ENCODE measurements at places on chromosomes 16 and 17.

DNA sequence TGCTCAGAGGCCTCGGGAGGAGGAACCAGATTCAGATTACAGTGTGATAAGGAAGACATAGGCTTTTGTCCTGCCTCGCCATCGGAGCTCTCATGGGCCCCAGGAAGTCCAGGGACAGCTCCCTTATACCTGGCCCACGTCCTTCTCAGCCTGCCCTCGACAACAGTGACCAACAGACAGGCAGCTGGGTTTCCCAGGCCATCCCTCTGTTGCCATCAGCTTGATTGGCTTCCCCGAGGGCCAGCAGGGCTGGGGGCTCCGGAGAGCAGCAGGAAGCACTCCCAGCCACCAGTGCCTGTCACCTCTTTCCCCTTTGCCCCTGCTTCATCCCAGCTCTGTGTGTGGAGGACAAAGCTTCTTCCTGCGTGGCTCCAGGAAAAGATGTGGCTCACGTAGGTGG, 17.6 kb downstream of the CD300A start:
- DNase-seq = no peak

DNA sequence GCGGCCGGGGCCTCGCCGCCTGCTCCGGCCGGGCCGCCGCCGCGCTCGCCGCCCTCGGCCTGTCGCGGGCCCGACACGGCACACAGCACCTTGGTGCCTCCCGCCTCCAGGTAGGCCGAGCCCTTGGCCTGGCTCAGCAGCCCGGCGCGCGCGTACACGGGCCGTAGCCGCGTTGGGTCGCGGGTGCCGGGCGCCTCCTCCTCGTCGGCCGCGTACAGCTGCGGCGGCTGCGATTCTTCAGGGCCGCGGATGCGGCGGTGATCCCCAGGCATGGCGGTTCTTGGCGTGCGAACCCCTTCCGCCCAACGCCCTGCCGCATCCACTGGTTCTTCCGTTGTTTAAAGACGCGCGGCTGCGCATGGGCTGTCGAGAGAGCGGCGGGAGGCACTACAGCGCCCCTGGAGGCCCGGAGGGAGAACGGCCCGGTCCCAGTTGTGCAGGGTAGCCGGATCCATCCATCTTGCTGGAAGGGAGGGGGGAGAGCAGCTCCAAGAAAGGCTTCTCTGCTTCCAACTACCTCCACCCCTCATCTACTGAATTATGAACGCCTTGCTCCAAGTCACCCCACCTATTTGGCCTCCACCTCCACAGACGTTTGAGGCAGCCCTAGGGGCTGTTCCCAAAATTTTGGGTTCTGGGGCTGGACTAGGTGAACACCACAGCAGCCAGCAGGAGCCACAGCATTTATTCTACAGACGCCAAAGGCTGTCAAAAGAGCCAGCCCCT, at the start of gene EXOSC6:
TSS of gene EXOSC6 (minus strand) at position 312 of the 726 bp plus-strand sequence. CDS start at position 272, 40 bp downstream.
- peak; percentile 78 for DNase-seq

DNA sequence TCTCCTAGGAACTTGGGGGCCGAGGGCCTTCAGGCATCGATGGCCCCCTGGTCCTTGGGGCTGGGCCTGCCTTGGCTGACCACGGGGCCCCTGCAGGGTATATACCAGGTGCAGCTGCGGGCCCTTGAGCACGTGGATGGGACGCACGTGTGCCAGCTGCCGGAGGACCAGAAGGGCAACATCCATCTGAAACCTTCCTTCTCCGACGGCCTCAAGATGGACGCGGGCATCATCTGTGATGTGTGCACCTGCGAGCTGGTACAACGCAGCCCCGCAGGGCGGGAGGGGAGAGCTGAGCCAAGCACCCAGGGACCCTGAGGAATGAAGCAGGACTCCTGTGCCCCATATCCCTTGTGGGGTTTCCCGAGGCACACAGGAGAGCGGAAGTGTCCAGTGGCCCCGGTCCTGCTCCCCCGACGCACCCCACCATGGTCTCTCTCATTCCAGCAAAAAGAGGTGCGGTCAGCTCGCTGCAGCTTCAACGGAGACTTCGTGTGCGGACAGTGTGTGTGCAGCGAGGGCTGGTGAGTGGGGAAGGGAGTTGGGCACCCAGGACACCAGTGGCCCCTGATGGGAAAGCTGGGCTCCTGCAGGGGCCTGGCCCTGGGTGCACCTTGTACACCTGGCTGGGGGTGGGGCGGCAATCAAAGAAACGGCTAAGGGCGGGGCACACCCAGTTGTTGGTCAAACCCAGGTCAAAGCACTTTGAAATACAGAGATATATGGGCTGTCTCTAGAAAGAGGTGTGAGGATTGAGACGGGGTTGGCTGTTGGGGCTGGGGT, 10.6 kb downstream of the ITGB4 start:
- no peak for DNase-seq

DNA sequence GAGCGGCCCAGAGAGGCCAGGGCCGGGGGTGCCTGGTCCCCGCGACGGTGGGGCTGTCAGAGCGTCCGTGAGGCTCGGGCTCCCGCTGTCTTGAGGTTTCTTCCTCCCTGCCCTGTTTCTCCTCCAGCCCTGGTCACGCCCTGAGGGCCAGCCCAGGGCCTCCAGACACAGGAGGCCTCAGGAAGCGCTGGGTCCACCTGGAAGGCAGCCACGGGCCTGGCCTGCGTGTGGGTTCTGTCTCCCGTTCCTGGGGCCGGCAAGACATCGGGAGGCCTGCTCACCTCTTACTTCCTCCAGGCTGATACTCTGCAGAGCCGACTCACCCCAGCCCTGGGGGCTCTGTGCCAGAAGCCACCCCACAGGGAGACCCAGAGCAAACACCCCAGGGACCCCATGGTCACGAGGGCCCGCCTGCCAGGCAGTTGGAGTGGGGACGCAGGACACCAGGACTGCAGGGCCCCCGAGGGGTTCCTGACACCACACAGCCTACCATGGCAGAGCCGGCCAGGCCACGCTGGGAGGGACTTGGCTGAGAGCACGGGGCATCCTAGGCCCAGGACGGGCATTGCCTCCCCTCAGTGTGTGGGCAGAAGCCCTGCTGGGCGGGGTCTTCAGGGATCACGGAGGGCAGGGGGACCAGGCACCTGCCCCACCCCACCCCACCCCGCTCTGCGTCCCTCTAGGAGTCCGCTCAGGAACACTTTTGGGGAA, 18.9 kb upstream of the CACNA1H start:
- DNase-seq = no peak

- no peak for DNase-seq
Measured at GRCh38 chr16:14310519-14310991, 239.4 kb downstream of the MRTFB start.

DNA sequence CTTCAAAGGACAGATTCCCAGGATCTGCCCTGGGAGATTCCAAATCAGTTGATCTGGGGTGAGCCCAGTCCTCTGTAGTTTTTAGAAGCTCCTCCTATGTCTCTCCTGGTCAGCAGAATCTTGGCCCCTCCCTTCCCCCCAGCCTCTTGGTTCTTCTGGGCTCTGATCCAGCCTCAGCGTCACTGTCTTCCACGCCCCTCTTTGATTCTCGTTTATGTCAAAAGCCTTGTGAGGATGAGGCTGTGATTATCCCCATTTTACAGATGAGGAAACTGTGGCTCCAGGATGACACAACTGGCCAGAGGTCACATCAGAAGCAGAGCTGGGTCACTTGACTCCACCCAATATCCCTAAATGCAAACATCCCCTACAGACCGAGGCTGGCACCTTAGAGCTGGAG, 840 bp upstream of the CDH5 start:
- no peak for DNase-seq

All from stimulated activated CD4-positive, alpha-beta T cell treated with anti-CD3 and anti-CD28 coated beads, Interleukin-1b, Interleukin-23, amount 100 ng/mL, for 1 hour (primary cell).